ENCODE measurements at places on chromosomes 3 and 15.

- DNase-seq, result no peak
Measured at GRCh38 chr3:123511726-123512125, 62.8 kb upstream of the ADCY5 start.

- peak; percentile 51 for DNase-seq
Measured at GRCh38 chr3:44712455-44713075, at the start of gene ZNF502. TSS of gene ZNF502 (plus strand) at chr3:44712660. CDS start at chr3:44720262, 7,602 bp downstream.

DNA sequence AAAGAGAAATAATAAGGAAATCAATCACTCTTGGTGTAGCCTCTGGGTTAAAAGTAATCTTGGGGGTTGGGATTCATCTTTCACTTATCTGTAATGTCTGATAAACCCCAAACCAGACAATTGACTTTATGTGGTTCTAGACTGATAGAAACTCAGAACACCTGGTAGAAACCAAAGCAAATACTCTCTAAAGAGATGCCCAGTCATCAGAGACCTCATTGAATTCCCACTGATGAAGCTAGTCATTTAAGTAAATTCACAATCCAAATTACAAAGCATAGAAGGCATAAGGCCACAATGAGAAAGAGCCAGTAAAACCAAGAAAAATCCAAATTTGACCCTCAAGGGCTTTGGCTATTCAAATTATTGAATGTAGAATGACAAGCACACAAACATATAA is 250.6 kb downstream of the MBNL1 start:
- no peak for DNase-seq

DNA sequence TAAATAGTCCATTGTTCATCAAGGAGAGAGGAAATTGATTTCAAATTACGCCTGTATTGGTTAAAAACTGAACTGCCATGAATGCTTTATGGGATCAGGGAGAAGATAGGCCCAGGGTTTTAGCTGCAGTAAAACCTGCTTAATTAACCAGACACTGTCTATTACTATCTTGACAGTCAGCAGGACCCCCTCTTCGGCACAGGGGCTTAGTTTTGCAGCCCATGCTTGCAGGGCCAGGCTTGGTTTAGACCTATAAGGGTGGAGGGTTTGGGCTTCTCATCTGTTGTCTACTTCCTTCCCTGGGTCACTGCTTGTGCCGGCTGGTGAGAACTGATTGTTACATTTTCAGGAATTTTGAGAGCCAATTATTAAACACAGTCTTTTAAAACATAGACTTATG is 41.1 kb downstream of the PTPRG start:
- DNase-seq, result no peak

DNA sequence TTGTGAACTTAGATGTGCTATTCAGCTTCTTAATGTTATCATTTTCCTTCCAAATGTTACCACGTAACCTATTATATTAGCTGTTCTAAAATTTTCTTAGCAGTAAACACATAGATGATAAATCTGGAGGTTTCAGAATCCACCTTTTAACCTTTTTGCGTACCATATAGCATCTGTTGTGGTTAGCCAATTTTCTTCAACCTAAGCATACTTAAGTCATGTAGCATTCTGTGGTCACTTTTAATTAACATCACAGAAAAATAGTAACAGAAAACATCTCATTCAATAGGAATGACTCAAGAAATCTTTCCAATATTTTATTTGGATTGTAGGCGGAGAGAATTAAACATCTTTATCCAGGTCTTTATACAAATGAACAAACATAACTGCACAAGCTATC is 1465.3 kb upstream of the GBE1 start:
- DNase-seq, result no peak

- DNase-seq, result no peak
Measured at GRCh38 chr15:58535337-58535736, 103.5 kb downstream of the LIPC start.

DNA sequence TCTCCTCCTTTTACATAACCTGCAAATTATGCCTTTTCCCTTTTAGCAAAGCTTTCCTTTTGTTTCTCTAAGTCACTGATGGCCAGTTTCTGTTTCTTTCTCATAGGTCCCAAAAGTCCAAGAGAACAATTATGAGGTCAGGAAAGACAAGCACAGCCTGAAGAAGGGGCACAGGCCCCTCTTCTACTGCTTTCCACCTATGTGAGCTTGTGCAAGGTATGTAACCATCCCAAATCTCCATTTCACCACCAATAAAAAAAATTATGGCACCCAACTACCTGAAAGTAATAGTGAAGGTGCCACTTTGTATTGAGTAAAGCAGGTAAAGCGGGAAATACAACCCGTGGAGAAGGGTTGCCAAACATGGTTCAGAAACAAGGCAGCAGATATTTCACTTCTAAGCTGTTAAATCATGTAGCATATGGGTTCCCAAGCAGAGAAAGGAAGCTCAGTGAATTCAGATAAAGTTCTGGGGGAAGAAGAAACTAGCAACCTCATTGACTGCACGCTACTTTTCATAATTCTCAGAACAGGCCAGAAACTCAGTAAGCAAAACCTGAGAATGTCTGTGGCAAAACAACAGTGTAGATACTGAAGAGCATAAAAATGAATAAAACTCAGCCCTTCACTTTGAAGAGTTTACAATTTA is 4.2 kb downstream of the PLOD2 start:
- DNase-seq, result peak; percentile 25

- no peak for DNase-seq
Measured at GRCh38 chr3:120661106-120661905, 20.7 kb downstream of the HGD start.

- DNase-seq, result no peak
Measured at GRCh38 chr3:133765256-133765655, 19.1 kb downstream of the TF start.

DNA sequence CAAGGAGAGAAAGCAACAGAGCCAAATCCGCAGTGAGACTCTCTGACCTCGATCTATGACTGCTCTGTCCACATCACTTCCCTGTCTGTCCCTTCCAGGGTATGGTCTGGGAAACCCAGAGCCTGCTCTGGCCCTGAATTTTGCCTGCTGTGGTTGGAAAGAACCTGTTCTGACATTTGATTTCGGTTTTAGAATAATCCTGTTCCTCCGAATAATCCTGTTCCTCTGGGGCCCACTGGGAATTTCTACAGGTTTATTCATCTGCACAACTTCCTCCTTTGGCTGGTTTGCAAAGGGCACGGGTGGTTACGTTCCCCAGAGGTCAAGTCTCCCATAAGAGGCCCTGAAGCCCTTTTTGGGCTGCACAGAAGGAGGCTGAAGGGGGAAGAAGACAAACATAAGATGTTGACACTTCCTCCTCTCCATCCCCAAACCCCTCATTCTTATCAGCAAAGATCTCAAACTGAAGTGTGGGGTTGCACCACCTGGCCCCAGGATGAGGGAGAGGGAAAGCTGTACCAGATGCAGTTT is 10.6 kb downstream of the LAMP3 start:
- DNase-seq, result no peak

DNA sequence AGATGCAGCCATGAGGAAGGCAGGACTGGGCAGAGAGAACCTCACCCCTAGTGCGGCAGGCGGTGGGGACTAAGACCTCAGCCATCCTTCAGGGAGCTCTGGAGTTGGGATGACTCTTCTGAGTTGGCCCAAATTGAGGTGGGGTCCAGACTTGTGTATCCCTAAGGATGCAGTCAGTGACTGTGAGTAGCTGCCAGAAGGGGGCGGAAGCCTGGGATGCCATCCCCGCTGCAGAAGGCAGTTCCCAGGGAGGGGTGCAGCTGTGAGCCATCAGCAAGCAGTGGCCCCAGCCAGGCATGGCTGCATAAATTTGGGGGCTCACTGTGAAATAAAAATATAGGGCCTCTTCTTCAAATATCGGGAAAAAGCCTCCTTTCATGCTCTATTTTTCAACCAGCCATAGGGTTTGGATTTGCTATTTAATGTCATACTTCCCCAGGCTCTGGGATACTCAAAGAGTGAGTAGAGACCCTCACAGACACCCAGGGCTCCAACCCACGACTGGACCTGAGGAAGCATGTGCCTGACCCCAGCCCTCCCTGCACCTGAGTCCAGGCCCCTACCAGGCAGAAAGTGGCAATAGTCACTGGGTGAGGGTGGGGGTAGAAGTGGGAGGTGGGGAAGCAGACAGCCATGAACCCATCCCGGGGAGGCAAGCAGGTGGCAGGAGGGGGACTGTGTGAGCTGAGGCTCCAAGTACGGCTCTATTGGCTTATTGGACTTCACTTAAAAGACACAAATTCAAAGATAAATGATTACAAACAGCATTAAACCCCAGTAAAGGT is 30.5 kb downstream of the GRK7 start:
- no peak for DNase-seq

- DNase-seq, result no peak
Measured at GRCh38 chr15:38666865-38667510, 102.4 kb upstream of the RASGRP1 start.

All from NCI-H510A treated with DMSO at 0.1 percent for 48 hours (cell line).